ENCODE measurements at places on chromosomes 2 and 18. TPM values are rescaled to one million over a fixed set of nuclear protein-coding genes. Genes with fewer than 3 reads are reported as not detected.

GRCh38 chr2:29375843-29376242 is 260.6 kb downstream of the CLIP4 start:
- H3K4me1 ChIP-seq: no peaks in the 10 kb centered on the region
- no peaks in the 10 kb centered on the region for H3K36me3 ChIP-seq
- no peak for DNase-seq

Gene TGFA
- total RNA-seq: not detected

Gene NEURL3
- not detected for total RNA-seq

DNA sequence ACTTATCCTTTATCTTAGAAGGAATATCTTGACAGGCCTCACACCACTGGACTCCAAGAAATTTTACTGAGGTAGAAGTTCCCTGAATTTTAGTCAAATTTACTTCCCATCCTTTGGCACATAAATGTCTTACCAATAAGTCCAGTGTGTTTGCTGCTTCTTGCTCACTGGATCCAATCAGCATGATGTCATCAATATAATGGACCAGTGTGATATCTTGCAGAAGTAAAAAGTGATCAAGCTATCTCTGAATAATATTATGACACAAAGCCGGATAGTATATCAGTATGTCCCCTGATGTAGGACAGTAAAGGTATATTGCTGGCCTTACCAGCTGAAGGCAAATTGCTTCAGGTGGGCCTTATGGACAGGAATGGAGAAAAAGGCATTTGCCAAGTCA is 6.9 kb upstream of the GYPC start:
- H3K27ac ChIP-seq: no peak overlapping the region
- no peak for DNase-seq
- H3K4me1 ChIP-seq: no peaks in the 10 kb centered on the region
- H3K27me3 ChIP-seq: no peaks in the 10 kb centered on the region

GRCh38 chr2:16181062-16181740 is 240.9 kb downstream of the MYCN start:
- H3K27me3 ChIP-seq: no peaks in the 10 kb centered on the region
- H3K4me3 ChIP-seq: no peak overlapping the region
- no peak overlapping the region for H3K27ac ChIP-seq
- no peaks in the 10 kb centered on the region for H3K36me3 ChIP-seq
- no peak for DNase-seq

Gene KCNG2
- 0.59 TPM for total RNA-seq

- no peaks in the 10 kb centered on the region for H3K36me3 ChIP-seq
- peak overlapping the region; percentile 42 for H3K27ac ChIP-seq
- peak overlapping the region; percentile 55 for H3K4me3 ChIP-seq
- H3K27me3 ChIP-seq: no peaks in the 10 kb centered on the region
- H3K4me1 ChIP-seq: no peaks in the 10 kb centered on the region
These were observed 573 bp downstream of the IGFBP2 start for GRCh38 chr2:216633616-216634369.

DNA sequence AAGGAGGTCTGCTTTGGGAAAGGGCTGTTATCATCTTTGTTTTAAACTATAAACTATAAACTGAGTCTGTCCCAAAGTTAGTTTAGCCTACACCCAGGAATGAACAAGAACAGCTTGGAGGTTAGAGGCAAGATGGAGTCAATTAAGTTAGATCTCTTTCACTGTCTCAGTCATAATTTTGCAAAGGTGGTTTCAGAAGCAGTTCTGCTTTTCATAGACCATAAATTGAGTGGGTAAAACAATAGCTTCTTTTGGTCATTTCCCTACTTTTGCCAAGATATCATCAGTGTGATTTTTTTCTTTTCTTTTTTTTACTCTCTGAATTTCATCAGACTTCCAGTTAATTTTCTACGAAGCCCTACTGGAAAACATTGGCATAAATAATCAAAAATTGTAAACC is 117.0 kb downstream of the AP1S3 start:
- DNase-seq: no peak
- no peak overlapping the region for H3K4me3 ChIP-seq
- H3K36me3 ChIP-seq: no peaks in the 10 kb centered on the region
- H3K27ac ChIP-seq: no peak overlapping the region
- H3K27me3 ChIP-seq: no peaks in the 10 kb centered on the region
- peaks cover 6% of the 10 kb centered on the region for H3K4me1 ChIP-seq

- DNase-seq: no peak
- no peak overlapping the region for H3K27ac ChIP-seq
- H3K4me3 ChIP-seq: no peak overlapping the region
- H3K4me1 ChIP-seq: no peaks in the 10 kb centered on the region
- no peaks in the 10 kb centered on the region for H3K36me3 ChIP-seq
These were observed 117.9 kb upstream of the ODC1 start for GRCh38 chr2:10566018-10566417.

DNA sequence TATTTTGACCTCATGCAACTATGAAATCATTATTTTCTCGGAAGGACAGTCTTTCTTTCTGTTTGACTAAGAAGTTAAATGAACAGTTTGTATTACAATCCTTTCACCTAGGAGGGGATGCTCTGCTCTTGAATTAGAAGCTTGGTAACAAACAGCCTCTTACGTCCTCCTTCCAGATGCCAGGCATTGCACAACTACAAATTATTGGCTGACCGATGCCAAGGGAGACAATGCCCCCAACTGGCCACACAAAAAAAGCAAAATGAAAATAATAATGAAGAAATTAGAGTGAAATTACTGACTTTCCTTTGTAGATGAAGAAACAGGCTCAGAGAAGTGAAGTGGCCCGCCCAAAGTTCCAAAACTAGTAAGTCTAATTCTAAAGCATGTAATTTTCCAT is 177.9 kb downstream of the CYRIA start:
- H3K36me3 ChIP-seq: no peaks in the 10 kb centered on the region
- no peak overlapping the region for H3K4me3 ChIP-seq
- no peaks in the 10 kb centered on the region for H3K27me3 ChIP-seq
- no peaks in the 10 kb centered on the region for H3K4me1 ChIP-seq
- no peak overlapping the region for H3K27ac ChIP-seq

- H3K36me3 ChIP-seq: no peaks in the 10 kb centered on the region
- no peaks in the 10 kb centered on the region for H3K27me3 ChIP-seq
These were observed 17.0 kb downstream of the BABAM2 start for GRCh38 chr2:27907547-27907946.

Gene ZNF516
- 177 TPM for total RNA-seq

- H3K4me1 ChIP-seq: no peaks in the 10 kb centered on the region
- H3K27ac ChIP-seq: no peak overlapping the region
- no peak overlapping the region for H3K4me3 ChIP-seq
- H3K36me3 ChIP-seq: no peaks in the 10 kb centered on the region
- no peaks in the 10 kb centered on the region for H3K27me3 ChIP-seq
These were observed 8.9 kb upstream of the ID2 start for GRCh38 chr2:8672940-8673339.

DNA sequence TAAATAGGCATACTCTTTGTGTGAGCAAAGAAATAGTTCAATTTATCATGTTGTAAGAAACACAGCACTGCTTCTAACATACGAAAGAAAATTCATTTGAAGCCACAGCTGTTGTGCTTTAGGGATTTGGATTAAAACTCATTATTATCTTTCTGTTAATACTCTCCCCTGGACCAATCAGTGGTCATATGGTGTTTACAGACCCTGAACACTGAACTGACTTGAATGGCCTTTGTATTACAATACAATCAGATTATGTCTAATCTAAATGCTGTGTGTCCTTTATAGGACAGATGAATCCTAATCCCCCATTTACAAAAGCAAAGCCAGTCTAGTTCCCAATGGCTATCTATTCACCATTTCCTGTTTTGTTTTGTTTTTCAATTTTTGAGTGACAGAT is 36.5 kb downstream of the ZNF385B start:
- H3K36me3 ChIP-seq: no peaks in the 10 kb centered on the region
- H3K27me3 ChIP-seq: no peaks in the 10 kb centered on the region
- no peak for DNase-seq
- no peak overlapping the region for H3K27ac ChIP-seq
- no peaks in the 10 kb centered on the region for H3K4me1 ChIP-seq

Gene LYG2
- total RNA-seq: not detected

DNA sequence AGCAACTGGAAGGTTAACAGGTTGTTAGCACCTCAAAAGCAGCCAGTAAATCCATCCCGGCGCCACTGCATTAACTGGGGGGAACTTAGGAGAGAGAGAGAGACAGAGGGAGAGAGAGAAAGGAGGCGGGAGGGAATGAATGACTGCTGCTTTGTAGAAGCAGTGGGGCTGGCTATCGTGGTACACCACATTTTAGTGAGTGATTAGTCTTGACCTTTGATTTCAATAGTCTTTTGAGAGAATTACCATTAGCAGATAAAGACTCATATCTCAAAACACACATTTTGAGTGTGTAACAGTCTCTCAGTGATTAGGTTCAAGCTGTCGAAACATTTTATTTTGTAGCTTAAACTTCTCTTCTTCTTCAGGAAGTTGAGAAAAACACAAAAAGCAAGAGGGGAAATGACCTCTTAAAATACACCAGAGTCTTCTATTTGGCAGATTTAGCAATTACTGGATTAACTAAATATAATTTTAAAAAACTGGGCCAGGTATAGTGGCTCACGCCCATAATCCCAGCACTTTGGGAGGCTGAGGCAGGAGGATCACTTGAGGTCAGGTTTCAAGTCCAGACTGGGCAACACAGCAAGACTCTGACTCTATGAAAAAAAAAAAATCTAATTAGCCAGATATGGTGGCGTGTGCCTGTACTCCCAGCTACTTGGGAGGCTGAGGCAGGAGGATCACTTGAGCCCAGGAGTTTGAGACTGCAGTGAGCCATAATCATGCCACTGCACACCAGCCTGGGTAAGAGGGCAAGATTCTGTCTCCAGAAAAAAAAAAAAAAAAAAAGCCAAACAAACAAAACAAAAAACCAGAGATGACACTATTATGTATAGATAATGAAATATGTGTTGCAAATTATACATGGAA is 22.0 kb upstream of the PNO1 start:
- no peak for DNase-seq
- no peaks in the 10 kb centered on the region for H3K4me1 ChIP-seq
- no peak overlapping the region for H3K27ac ChIP-seq
- H3K27me3 ChIP-seq: no peaks in the 10 kb centered on the region
- no peak overlapping the region for H3K4me3 ChIP-seq

Gene CNDP1
- total RNA-seq: 0.24 TPM

GRCh38 chr2:19214682-19215391 is 143.6 kb downstream of the OSR1 start:
- no peaks in the 10 kb centered on the region for H3K36me3 ChIP-seq
- no peak overlapping the region for H3K4me3 ChIP-seq
- H3K4me1 ChIP-seq: no peaks in the 10 kb centered on the region
- H3K27me3 ChIP-seq: no peaks in the 10 kb centered on the region
- DNase-seq: no peak
- H3K27ac ChIP-seq: no peak overlapping the region

GRCh38 chr18:3498698-3499471 is 48.9 kb downstream of the TGIF1 start:
- no peak overlapping the region for H3K4me3 ChIP-seq
- H3K4me1 ChIP-seq: no peaks in the 10 kb centered on the region
- peak; percentile 27 for DNase-seq
- H3K27ac ChIP-seq: no peak overlapping the region
- H3K27me3 ChIP-seq: no peaks in the 10 kb centered on the region
- no peaks in the 10 kb centered on the region for H3K36me3 ChIP-seq

- no peaks in the 10 kb centered on the region for H3K36me3 ChIP-seq
- no peaks in the 10 kb centered on the region for H3K27me3 ChIP-seq
- no peak overlapping the region for H3K4me3 ChIP-seq
These were observed 69.8 kb upstream of the CD302 start for GRCh38 chr2:159867567-159868361.

Gene RTTN
- 12.9 TPM for total RNA-seq

GRCh38 chr2:165214093-165214492 is 10.2 kb upstream of the SCN3A start:
- no peak overlapping the region for H3K27ac ChIP-seq
- DNase-seq: no peak

Gene NLRC4
- total RNA-seq: 0.26 TPM

Gene CFAP65
- 2.6 TPM for total RNA-seq

GRCh38 chr2:161552015-161552414 is 72.2 kb upstream of the SLC4A10 start:
- H3K4me3 ChIP-seq: no peak overlapping the region
- no peaks in the 10 kb centered on the region for H3K27me3 ChIP-seq
- H3K27ac ChIP-seq: no peak overlapping the region
- no peaks in the 10 kb centered on the region for H3K36me3 ChIP-seq

Gene GDF7
- total RNA-seq: 45.6 TPM

DNA sequence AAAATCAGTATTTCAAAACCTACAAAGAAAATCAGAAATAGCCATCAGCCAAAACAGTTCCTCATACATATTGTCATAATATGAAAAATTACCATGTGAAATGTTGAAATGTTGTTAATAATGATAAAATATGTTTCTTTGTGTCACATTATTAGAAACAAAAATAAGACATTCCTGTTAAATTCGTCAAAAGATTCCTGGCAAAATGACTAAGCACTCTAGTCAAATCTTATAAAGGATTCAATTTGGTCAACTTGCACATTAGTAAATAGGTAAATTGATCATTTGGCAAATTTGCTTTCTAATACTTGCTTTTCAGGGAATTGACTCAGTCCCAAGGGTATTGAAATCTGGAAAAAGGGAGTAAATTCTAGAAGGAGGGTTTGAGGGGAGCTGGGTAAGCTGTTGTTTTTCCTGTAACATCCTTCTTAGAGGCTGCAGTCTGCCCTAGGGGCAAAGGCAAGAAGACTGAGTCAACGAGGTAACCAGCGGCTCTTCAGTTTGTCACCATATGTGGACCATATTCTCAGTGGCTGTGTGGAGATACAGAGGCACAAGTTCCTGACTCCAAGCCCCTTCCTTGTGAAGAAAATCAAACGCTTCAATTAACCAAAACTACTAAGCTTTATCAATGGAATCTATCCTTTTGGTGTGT is 482.3 kb downstream of the TNS1 start:
- H3K4me3 ChIP-seq: no peak overlapping the region
- no peak overlapping the region for H3K27ac ChIP-seq

Gene PLCL1
- total RNA-seq: 7.3 TPM
